Hypothalamus (tissue), 51 donors: ENCODE measurements at places on chromosomes 3 and 15.

DNA sequence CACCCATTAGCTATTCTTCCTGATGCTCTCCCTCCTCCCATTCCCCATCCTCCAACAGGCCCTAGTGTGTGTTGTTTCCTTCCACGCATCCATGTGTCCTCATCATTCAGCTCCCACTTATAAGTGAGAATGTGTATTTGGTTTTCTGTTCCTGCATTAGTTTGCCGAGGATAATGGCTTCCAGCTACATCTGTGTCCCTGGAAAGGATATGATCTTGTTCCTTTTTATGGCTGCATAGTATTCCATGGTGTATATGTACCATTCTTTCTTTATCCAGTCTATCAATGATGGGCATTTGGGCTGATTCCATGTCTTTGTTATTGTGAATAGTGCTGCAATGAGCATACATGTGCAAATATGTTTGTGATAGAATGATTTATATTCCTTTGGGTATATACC lies 56.3 kb downstream of the CFAP20DC start:
- no peak for DNase-seq

GRCh38 chr15:54109014-54109413 lies 130.8 kb downstream of the UNC13C start:
- DNase-seq: no peak

- no peak for DNase-seq
Observed at GRCh38 chr3:41241800-41242571, 42.7 kb downstream of the CTNNB1 start.

DNA sequence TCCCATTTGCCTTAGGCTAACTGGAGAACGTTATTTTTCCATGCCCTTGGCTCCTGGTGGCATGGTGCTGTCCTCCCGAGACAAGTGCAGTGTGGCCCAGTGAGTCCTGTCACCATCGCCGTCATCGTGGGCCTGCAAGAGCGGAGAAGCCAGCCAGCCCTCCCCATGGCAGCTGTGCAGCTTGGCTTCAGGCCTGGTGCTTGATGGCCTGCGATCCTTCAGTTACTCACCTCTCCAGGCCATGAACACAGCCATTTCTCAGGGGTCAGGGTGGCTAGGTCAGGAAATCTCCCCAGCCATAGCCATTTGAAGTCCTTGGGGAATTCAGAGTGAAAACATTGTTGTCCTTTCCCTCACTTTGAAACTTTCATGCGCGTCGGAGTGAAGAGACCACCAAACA lies 189.0 kb upstream of the RGMA start:
- DNase-seq: no peak

DNA sequence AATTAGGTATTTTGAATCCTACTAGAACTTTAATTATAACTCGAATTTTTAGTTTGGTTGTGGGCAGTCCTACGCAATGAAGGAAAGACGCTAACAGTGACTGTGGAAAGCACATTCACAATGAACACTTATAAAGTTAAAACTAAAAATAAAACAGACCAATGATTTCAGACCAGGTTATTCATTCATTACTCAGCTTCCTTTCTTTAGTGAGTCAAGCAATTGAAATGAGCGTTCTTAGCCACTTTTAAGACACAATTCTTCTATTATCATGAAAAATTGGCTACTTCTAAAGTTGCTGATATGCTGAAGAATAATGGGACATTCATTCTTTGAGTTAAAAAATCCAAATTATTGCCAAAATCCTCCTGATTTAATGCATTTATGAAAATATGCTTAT lies 66.0 kb upstream of the CMSS1 start:
- no peak for DNase-seq

GRCh38 chr15:78739996-78740903 lies 71.0 kb downstream of the ADAMTS7 start:
- no peak for DNase-seq

GRCh38 chr3:188687389-188687788 lies 484.4 kb upstream of the TPRG1 start:
- DNase-seq: no peak

DNA sequence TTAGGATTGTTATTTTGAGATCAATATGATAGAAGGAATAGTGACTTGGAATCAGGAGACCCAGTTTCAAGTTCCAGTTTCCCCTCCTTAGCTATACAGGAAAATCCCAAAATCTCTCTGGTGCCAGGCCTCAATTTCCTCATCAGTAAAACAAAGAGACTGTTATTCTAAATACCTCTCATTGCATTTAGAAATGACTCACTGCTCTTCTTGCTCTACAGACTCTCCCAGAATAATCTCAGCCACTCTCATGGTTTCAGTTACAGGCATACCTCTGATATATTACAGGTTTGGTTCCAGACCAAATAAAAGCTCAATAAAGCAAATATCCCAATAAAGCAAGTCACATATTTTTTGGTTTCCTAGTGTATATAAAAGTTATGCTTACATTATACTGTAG lies 28.3 kb downstream of the IMPG2 start:
- DNase-seq: no peak

DNA sequence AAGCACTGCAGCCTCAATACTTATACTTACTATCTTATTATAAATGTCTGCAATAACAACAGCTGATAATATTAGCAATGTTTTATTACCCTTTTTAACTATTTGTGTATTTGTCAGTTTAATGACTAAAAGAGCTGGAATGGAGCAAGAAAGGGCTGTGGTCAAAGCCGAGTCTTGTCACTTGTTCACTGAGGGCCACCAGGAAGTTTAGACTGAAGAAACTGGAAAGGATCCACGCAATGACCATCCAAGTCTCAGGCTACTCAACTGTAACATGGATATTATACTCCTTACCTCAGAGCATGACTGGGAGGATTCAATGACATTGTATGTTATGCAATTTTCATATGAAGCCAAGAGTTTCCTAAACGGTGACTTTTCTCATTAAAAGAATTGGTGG lies 90.4 kb downstream of the TJP1 start:
- no peak for DNase-seq

- DNase-seq: no peak
Observed at GRCh38 chr3:57088503-57088902, 28.0 kb downstream of the SPATA12 start.

DNA sequence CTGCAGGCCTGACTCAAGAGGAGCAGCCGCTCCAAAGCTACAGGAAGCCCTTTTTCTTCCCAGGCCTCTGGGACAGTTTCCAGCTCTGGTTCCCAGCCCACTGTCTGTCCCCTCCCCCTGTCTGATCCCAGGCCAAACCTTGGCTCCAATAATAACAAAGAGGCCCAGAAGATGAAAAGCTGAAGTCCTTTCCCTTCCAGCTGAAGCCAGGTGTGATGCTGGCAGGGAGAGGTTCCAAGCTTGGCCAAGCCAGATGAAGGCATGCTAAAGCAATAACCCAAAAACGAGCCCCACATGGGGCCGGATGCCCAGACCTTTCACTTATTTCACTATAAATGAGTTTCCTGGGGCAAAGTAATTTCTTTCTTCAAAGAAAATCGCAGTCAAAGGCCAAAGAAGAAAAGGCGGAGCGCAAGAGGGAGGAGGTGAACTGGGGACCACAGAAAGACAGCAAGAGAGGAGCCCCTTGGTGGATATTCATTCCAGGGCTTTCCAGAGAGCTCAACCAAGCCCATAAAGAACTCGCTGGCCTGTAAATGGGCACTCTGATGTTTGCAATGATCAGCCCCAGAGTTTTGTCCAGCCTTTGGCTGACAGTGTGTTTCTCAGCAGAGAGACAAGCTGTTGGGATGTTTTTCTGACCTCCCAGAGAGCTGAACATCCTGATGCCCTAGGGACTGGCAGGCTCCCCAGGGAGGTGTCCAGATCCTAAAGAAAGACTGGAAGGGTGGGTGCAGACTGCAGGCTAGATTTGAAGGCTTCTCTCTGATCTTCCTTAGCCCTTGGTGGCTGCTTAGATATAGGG lies 157.6 kb downstream of the UACA start:
- DNase-seq: peak; percentile 72

GRCh38 chr3:22296601-22297000 lies 545.6 kb upstream of the ZNF385D start:
- DNase-seq: no peak

DNA sequence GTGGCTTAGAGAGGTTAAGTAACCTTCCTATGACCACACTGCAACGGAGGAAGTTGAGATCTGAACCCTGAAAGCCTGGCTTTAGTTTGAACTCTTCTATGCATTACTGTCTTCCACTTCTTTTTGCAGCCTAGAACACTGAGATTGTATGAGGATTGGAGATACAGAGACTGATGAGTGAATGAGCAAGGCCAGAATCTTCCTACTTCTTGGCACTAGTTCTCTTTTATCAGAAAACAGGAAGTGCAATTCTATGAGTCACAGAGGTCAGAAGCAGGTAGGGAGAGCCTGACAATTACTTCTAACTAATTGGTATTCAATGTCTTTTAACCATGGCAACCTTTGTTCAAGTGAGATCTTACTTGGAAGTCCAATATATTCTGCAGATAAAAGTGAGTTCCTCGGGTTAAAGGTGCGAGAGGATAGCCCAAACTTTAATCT lies 219.0 kb downstream of the SHQ1 start:
- DNase-seq: no peak

DNA sequence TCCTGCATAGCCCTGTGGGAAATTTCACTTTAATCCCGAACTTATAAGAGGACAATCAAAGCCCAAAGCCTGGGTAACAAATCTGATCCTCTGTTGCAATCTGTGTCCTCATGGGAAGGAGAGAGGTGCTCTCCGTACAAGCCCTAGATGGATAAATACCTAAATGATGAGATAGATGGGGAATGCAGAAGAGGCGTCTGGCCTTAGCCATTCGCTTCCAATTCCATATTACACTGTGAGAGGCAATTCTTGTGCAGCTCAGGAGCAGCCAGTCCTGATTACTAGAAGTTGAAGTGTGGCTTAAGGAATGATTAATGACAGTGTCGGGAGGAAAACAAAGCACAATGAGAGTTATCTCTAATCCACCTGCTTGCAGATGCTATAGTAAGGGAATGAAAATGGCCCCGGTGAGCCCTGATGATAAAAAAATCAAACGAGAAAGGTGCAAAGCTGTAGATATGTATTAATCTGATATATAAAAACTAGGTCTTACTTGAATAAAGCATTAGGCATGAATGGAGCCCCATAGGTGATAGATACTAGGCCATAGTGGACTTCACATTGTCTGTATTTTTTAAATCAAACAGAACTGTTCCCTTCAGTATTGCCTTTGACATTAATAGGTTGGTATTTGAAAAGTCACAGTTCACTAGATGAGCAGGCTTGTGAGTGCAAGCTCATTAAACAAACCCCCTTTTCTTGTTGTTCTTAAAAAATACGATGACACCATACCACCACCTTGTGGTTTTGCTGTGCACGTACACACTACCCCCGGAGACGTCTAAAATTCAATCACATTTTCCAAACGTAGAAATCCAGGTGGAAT lies 54.2 kb upstream of the TMCO5A start:
- DNase-seq: no peak

- DNase-seq: no peak
Observed at GRCh38 chr3:149095487-149095886, 9.2 kb upstream of the HLTF start.
